ENCODE measurements at places on chromosomes 2 and 18. TPM values are rescaled to one million over a fixed set of nuclear protein-coding genes. Genes with fewer than 3 reads are reported as not detected.

IL1RN gene
- 167 TPM for total RNA-seq

RESP18 gene
- total RNA-seq: not detected

GNAL gene
- total RNA-seq: 32.4 TPM

EVA1A gene
- 44.8 TPM for total RNA-seq

CREG2 gene
- total RNA-seq: 1.7 TPM

CRYBA2 gene
- not detected for total RNA-seq

UGT1A6 gene
- total RNA-seq: 23.2 TPM

REG1A gene
- not detected for total RNA-seq

TLX2 gene
- total RNA-seq: not detected

PROM2 gene
- 37.1 TPM for total RNA-seq

TSPYL6 gene
- not detected for total RNA-seq

UCN gene
- 0.85 TPM for total RNA-seq

SPP2 gene
- total RNA-seq: not detected

RNF144A gene
- 1.7 TPM for total RNA-seq

STON1 gene
- total RNA-seq: 0.21 TPM

ESPNL gene
- total RNA-seq: not detected

CCDC85A gene
- not detected for total RNA-seq

SERPINB10 gene
- 4.8 TPM for total RNA-seq

SCYGR4 gene
- total RNA-seq: not detected

TCF23 gene
- total RNA-seq: not detected

SPRED2 gene
- total RNA-seq: 5.3 TPM

GALR1 gene
- total RNA-seq: not detected

SP140 gene
- not detected for total RNA-seq

PJVK gene
- total RNA-seq: not detected

LCT gene
- not detected for total RNA-seq

FASTKD1 gene
- total RNA-seq: 19.8 TPM

LHCGR gene
- not detected for total RNA-seq

ST8SIA3 gene
- total RNA-seq: not detected

IL36RN gene
- total RNA-seq: 8.4 TPM

Measured in tracheal epithelial cell (primary cell).